Activated naive CD4-positive, alpha-beta T cell (primary cell): ENCODE measurements at places on chromosomes 5 and 9.

DNA sequence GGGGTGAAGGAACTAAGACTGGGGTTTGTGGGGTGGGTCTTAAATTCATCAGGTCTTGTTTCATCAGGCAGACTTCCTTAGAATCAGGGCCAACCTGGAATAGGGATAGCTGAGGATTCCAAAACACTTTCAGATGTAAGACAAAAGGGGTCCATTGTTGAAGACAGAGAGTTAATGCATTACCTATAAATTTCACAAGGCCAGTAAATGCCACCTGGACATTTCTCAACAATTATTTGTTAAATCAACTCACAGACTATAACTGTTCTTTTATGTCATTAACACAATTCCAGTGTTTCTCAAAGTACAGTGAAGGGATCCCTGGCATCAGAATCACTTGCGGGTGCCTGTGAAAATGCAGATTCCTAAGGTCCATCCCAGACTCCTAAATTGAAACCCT is 2.8 kb downstream of the MARCHF3 start:
- DNase-seq: no peak

DNA sequence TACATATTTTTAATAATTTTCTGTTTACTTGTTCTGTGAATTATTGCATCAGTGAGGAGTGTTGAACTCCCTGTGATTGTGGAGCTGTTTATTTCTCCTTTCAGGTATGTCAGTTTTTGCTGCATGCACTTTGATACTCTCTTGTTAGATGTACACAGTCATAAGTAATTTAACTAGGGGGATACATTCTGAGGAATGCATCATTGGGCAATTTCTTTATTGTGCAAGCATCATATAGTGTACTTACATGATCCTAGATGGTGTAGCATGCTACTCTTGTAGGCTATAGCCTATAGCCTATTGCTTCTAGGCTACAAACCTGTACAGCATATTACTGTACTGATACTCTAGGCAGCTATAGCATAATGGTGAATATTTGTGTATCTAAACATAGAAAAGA is 9.5 kb downstream of the DENND4C start:
- DNase-seq: no peak

GRCh38 chr5:72296256-72296655 is 23.8 kb downstream of the MRPS27 start:
- DNase-seq: no peak

GRCh38 chr9:125902214-125902613 is 155.0 kb downstream of the PBX3 start:
- no peak for DNase-seq

- DNase-seq: no peak
These were observed 256.9 kb upstream of the ST8SIA4 start for GRCh38 chr5:101160002-101160401.

DNA sequence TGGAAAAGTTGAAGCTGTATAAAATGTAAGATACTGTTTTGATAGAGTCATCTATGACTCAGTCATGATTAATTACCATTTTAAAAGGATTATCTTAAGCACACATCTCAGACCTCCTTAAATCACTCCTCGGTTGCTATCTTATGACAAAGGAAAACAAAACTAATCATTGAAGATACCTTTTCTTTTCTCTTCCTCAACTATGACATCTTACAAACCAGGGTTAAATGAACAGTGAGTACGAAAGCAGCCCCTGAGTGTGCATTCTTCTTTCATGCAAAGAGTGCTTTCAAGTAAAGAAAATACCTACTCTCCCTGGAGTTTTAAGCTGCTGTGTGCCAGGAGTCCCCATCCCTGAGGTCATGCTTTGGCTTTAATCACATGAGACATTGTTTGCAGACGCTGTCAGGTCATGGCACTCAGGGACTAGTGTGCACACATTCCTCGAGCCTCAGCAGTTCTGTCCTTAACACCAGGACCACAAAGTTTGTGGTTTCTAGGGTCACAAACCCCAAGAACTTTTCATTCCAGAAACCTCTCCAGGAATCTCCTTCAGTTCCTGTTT is 86.7 kb upstream of the ICE1 start:
- DNase-seq: no peak
